ENCODE measurements at places on chromosomes 2 and 18.
A peak's percentile ranks its signal among the peaks of the same experiment; 100 is the strongest.

DNA sequence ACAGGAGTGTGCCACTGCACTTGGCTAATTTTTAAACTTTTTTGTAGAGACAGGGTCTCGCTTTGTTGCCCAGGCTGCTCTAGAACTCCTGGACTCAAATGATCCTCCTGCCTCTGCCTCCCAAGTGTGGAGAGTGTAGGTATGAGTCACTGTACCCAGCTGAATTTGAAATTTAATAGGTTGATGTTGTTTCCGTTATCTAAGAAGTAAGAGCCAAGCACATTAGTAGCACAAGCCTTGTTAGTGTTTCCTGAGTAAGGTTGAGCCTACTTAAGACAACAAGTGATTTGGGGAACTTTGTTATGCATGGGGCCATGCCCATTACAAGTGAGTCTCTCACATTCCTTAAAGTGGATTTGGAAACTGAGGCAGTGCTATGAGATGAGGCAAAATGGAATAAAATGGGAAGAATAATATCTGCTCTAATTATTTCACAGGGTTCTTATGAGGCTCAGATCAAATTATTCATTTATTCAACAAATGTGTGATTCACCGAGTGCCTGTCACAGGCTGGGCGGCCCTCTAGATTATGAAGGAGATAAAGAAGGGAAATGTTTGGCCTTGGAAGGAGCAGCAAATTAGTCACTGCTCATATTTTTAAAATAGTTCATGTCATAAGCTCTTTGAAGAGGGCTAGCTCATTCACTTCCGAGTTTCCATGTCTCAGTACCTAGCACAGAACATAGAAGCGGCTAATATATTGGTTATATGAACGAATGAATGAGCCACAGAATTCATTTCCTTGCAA is 217.2 kb downstream of the LDLRAD4 start:
- no peak for DNase-seq

GRCh38 chr2:99656994-99657393 is 167.2 kb upstream of the REV1 start:
- no peak for DNase-seq

DNA sequence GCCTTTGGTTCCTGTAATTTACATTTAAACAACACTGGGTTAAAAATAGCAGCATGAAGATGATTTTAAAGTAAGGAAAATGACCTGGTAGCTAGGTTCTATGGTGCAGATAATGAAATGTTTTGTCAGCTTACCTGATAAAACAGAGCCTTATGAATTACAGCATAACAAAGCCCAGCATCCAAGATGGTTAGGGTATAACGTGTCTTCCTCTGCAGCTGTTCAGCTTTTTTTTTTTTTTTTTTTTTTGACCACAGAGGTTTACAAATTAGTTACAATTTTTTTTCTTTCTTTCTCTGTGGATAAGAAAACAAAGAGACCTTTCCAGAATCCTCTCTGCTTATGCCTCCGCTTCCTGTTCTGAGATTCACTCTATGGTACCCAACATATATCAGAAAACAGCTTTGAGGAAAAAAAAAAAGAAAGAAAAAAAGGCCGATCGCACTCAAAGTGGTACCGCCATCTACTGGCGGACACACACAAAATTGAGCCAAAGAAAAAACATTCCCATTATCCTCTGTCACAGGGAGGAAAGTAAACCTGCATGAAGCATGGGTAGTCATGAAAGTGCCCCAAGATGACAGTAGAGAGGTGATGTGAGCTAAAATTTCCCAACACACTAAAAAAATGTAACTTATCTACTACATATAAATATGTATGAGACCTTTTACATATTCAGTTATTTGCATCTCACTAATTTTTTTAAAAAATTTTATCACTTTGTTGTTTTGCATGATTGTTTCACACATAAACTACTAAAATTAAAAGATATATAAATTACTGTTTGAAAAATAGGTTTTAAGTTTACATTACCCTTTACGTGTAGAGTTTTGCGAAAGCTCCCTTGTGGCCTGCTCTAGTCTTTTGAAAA is at the start of gene SCN3A:
SCN3A (minus strand) TSS at position 362 of the 871 bp plus-strand sequence. CDS start 27,656 bp downstream, outside the sequence.
- DNase-seq, result peak; percentile 20

DNA sequence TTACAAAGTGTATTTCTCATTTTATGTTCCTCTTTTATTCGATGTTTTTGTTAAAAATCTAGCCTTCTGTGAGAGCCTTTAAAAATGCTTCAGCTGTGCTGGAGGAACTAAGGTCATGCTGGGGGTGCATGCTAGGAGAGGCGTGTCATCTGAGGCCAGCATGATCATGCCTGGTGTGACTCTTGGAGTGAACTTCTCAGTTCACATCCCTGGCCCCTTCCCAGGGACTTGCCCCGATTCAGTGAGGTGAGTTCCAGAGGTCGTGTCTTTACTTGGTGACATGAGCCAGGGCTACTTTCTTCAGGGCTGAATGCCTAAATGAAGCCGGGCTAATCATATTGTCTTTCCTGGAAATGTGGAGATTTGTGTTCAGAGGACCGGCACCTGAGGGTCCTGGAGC is 264.9 kb downstream of the MREG start:
- DNase-seq, result no peak

DNA sequence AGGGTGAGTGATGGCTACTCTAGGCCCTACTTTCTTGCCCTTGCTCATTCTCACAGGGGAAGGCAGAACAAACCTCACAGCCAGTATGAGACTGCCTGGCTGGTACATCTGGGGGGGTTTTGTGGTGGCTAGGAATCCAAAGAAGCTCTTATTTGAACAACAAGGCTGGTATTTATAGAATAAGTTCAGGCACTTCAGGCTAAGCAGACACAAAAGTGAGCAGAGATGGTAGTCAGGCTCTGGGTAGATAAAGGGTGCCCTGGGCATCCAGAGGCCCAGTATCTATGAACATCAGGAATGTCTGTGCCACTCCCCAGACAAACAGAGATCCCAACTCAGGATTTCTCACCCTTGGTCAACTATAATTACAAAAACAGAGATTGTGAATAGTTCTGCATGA is 57.2 kb upstream of the RTN4 start:
- no peak for DNase-seq

DNA sequence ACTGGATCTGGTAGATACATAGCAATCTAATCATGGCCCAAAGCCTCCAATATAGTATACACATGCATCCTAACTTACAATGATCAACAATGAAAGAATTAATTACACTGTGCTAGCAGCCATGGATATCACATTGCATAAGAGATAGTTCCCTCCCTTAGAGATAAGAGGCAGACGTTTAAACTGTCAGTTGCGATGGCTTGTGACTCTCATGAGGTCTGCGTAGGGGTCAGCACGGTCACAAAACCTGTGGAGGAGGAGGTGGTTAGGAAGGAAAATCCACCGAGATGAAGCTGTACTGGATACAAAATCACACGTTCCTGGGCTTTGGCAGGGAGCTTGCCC is 800 bp upstream of the RALB start:
- DNase-seq, result no peak

DNA sequence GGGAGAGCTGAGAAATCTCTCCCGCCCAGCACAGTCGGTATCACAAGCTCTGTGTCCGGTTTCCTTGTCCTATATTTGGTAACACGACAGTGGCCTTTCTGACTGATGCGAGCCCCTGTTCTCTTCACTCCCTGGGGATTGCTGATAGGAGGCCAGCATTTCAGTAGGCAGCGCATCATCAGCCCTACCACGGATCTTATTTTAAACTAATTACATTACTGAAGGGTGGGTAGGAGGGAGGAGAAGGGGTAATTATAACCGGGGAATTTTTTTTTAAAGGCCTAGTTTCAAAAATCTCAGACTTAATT is 125.6 kb upstream of the LGALSL start:
- no peak for DNase-seq

- DNase-seq, result no peak
These were observed 17.8 kb downstream of the GIGYF2 start for GRCh38 chr2:232714969-232715368.

DNA sequence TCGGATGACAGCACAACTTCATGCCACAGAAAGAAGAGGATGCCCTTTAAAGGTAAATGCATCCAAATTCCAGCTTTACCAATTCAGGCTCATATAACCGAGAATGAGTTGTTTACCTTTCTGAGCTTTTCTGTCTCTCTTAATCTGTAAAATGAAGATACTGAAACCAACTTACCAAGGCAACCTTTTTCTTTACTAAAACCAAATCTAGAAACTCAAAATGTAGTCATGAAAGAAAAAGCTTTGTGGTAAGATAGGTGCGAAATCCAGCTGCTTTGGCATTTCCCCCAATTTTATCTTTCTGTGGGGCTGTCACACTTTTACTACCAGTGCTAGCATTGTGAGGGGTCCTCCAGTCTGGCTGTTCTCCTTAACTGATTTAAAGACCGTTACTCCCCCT is 240.4 kb downstream of the IKZF2 start:
- DNase-seq, result no peak

DNA sequence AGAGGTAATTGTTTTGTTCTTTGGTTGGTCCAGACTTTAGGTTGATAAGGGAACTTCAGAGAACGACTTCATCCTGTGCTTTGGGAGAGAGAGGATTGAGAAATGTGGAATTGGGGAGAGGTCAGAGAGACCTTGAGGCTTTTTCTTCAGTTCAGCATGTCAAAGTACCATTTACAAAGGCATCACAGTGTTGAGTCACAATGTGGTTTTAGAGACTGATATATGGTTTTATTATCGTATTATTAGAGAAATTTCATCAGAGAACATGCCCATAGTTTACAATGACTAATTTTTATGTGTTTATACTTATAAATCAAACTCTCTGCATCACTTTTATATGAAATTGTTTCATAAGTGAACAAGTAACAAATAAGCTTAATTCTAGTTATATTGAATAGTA is 626.6 kb downstream of the DSC3 start:
- no peak for DNase-seq

DNA sequence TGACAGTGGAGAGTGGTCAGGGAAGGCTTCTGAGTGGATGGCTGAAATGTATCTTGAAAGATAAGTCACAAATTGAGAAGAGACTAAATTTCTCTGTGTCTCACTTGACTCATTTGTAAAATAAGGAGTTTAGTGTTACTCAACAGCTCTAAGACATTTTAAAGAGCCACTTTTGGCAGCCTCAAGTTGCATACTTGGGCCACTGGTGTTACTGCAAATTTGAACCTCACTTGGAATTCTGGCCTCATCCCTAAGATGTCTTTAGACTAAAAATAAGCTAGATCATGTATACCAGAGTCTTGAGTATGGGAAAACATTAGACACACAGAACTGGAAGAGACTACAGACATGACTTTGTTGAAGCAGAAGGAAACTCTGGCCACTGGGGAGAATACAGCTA is 4.5 kb upstream of the MTLN start:
- DNase-seq, result no peak

DNA sequence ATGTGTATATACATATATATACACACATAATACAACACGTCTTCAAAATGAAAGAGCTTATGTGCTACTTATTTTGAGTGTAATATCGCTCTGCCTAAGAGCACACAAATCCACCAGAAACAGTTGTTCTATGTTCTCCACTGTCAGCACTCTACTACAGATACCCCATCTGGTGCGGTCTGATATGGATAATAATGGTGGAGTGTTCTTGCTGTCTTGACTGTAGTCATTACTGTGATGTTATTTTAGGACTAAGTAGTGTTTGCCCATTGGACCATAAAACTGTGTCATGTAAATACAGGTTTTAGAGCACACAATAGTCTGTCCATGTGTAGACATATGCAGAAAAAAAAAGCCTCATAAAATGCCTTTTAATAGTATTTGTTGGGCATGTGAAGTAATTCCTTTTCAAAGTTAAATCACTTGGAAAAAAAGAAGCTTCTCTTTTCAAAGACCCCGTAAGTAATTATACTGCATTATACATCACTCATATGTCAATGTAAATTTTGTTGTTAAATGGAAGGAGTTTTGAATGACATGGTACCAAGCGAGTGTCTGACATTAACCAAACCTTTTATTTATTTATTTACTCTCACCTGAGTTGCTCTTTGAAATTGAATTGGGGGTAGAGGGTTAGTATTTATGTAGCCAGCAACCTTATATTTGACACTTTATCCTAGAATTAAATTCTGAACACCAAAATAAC is 1249.2 kb upstream of the ZEB2 start:
- DNase-seq, result no peak

- no peak for DNase-seq
These were observed 24.4 kb upstream of the THOC1 start for GRCh38 chr18:292271-292670.

DNA sequence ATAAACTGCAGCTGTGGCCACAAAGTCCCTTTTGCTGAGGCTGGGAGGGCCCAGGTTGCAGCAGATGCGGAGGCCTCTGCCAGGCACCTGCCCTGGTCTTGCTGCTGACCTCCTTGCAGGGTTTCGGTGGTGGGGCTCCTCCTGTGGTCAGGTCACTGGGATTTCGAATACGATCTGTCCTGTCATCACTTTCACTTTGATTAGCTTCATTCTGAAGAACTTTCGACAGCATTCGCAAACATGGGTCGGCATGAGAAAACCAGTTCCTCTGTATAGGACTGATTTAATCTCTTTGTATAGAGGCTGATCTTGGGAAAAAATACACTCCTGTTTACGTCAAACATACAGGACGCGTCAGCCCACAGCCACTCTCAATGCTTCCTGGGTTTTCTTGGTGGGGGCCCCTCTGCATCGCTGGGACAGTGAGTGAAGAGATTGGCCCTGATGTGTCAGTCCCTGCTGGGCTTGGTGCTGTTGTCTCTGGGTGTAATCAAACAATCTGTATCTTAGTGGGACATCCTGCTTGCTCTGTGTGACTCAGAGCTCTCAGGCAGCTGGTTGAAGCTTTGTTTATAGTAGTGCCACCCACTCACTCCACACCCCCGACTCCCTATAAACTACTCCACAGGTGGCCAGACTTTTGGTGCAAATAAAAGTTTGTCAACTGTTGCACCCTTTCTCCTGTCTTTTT is 209.4 kb upstream of the CXCR4 start:
- no peak for DNase-seq

DNA sequence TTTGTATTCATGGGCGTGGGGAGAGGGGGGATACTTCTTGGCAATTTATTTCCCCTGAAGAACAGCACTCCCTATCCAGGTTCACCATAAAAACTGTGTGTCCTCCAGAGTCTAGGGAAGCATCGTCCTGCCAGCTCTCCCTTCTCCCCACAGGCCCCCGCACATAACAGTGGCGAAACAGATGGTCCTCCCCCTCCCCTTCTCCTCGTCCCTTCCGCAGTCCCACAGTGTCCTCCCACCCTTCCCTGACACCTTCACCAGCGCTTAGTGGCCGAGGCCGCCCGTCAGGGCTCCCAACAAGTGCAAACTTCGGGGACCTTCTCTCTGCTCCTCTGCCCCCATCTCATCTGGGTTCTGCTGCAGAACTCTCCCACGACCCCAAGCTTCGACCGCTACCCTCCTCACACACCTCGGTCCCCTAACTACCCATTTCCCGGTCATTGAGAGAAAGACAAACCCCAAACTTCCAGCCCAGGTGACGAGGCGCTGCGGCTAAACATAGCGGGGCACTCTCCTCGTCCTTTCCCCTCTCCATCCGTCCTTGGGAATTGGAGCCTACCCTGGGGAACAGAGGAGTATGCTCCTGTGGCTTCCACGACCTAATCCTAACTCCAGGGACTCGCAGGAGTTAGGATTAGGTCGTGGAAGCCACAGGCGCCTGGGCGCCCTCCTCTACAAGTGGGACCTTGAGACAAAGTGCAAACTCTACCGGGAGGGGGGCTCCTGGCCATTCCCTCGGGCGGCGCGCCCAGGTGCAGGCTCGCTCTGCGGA is 971 bp downstream of the ZNF385B start:
- no peak for DNase-seq

Data from KG1 (cell line).